Right forelimb (tissue), 1 donor: ENCODE measurements at places on chromosomes 6 and 20.

- DNase-seq = no peak
Measured at GRCh38 chr6:73263570-73263909, 544 bp upstream of the KHDC1 start.

GRCh38 chr6:34200340-34200971, 36.2 kb upstream of the HMGA1 start:
- no peak for DNase-seq

DNA sequence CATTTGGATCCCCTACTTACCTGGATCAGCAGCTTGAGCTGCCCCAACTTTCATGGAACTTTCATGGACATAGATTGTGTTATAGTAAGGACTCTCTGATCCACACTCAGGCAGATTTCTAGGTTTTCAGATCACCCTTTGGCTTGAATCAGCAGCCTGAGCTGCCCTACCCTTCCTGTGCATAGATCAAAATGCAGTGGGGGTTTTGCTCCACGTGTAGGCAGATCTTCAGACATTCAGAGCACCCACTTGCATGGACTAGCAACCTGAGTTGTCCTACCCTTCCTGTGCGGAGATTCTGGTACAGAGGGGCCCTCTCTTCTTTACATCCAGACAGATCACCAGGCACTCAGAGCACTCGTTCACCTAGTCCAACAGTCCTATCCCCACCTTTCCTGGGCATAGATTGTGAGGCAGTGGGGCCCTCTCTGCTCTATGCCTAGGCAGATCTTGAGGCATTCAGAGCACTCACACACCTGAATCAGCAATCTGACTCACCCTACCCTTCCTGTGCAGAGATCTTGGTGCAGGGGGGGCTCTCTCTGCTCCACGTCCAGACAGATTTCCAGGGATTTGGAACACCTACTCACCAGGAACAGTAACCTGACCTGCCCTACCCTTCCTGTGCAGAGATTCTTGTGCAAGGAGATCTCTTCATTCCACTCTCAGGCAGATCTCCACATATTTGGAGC, 705.2 kb upstream of the NRSN1 start:
- DNase-seq = no peak

DNA sequence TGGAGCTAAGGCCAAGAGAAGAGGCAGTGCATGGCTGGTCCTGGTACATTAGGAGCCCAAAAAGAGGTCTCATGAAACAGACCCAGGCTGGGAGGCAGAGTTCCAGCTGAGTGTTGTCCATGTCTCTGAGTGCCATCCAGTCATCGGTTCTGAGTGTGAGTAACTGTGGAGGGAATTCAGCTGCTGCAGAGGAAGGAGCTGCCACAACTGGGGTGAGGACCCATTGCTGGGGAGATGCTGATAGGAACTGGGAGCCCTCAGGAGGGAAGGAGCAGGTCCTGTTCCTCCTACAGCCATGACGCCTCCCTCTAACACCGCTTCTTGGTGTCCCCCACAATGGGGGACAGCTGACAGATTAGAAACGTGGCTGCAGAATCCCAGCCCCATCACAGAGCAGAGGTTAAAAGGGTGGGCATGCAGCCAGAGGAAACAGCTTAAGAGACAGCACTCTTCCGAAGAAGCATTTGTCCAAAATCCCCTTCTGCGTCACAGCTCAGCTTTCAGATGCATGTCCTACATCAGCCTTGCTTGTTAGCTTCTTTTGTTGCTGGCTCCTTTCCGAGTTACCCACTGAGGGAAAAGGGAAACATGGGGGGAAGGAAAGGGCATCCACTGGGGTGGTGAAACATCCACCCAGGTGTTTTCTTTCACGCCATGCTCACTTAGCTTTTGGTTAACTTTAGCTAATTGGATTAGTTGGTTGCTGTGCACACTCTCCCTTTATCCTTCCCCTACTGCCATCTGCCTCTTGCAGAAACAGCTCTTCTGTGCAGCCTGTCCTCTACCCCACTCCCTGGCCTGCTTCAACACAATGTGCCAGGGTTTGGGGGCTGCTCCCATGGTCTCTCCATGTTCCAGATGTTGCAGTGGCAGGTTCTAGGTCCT, 239.2 kb downstream of the SYNDIG1 start:
- no peak for DNase-seq

DNA sequence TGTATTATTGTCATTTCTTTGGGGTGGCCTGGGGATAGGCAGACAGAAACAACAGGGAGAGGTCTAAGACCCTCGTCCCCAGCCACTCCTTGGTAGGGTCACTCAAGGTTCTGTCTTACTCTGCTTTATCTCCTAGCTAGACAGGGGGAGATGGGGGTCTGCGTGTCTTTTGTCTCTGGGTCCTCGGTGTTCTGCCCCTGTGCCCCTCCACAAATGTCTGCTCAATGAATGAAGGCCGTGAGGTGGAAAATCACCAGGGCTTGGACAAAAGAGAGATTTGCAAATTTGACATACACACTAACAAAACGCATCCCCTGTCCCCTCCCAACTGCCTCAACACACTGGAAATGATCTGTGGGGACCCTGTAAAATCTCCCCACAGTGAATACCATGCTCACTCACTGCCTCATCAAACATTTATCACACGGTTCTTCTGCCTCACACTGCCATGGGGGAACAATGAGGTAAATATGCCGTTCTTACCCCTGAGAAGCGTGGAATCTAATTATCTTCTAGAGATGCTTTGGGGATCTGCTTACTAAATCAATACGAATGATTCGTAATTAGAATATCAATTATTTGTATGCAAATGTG, 13.2 kb upstream of the VAPB start:
- no peak for DNase-seq

DNA sequence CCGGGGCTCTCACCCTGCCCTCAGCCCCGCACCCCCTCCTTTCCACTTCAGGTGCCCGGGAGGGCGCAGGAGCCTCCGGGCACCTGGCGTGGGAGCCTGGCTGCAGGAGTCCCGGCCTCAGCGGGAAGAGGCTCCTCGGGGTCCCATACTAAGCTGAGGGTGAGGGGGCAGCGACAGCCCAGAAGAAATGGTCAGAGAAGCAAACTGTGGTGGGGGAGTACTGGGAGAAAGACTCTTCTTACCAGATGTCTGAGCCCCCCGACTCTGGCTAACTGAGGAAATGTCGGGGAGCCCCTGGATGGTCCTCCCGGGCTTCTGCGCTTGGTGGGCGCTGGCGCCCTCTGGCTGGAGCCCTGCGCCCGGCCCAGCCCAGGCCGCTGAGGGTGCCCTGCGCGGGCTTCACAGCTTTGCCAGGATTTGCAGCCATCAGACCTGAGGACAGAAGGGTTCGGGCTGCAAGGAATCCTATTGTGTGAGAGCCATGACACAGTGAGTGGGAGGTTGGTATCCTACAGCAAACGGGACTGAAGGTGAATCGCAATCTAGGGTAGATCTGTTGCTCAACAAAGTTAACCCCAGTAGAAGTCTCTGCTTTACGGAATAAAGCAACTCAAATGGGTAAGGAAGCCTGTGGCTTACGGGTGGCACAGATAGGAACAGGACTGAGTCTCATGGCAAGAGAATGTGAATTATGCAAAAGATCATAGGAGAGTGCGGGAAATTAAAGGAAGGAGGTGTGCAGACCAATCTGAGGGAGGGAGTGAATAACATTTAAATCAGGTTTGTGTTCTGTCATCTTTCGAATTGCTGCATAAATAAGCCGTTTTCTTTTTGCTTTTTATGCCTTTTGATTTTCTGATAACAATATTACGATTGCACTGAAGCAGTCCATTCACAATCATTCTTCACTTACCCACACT, 639 bp upstream of the RCAN2 start:
- peak; percentile 56 for DNase-seq

DNA sequence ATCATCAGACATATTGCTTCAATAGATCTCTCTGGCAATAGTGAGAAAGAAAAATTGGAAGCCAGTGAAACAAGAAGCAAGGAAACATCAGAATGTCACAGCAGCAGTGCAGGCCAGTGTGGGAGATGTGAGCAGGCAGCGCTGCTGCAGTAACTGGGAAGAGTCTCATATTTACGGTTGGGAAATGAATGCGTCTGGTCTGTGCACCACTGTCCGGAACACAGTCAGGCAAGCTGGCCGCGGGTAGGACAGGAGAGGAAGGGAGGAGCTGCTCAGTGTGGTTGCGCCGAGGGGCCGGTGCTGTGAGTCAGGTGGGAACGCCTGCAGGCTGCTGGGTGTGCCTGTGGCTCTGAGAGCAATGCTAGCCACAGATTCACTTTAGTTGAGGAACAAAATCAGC, 6.4 kb upstream of the PSMG4 start:
- DNase-seq = no peak

GRCh38 chr6:2007165-2007564, 238.2 kb downstream of the GMDS start:
- no peak for DNase-seq

DNA sequence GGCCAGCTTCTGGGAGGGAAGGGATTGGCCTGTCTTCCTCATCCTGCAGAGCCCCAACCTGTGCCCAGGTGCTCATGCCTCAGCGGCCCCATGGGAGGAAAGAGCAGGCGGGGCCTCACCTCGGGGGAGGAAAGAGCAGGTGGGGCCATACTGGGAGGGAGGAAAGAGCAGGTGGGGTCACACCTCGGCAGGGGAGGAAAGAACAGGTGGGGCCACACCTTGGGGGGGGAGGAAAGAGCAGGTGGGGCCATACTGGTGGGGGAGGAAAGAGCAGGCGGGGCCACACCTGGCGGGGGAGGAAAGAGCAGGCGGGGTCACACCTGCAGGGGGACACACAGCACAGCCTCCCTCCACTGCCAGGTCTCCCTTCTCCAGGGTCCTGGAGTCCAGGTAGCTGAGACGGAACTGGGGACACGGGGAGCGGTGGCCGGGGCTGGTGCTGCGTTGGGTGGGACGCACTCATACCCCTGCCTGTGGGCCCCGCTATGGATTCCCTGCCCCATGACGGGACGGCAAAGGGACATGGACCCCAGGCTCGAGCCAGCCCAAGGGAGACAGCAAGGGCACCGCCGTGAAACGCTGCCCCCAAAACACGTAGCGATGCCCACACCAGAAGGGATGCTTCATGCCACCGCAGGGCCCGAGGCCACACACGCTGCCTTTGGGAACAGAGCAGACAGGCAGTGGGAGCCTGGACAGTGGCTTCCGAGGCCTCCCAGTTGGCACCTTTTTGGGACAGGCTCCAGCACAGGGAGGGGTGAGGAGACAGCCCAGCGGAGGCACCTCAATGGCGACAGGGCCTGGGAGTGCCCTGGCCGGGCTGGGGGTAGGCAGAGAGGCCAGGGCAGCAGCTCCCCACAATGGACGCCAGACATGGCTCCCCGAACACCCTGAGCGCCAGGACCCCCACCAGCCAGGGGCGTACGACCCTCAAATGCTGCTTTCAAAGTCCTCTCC, 43.3 kb upstream of the CHRNA4 start:
- no peak for DNase-seq

- no peak for DNase-seq
Measured at GRCh38 chr6:132414761-132415160, 13.5 kb upstream of the MOXD1 start.

- no peak for DNase-seq
Measured at GRCh38 chr20:14470977-14471661, 133.7 kb upstream of the FLRT3 start.

DNA sequence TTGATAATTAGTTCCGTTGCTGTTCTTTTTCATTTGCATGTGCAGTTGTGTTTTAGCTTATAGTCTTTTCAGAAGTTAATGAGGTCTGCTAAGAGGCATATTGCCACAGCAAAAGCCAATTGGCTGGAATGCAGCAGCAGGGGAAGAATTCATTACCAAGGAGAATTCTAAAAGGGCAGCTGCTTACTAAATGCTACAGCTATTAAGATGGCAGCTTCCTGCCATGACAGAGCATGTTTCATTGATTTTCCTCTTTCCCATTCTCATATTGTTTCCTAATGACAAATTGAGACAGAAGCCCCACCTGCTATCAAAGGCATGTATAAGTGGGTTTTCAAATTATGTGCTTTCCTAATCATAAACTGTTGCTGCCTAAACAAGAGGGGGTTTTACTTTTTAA, 66.6 kb downstream of the CLVS2 start:
- no peak for DNase-seq

- no peak for DNase-seq
Measured at GRCh38 chr6:163324326-163324687, 90.2 kb upstream of the QKI start.
